Activated CD8-positive, alpha-beta memory T cell treated with anti-CD3 and anti-CD28 coated beads, Interleukin-2, amount 50 U/mL, for 48 hours (primary cell): ENCODE measurements at places on chromosomes 4 and X.

DNA sequence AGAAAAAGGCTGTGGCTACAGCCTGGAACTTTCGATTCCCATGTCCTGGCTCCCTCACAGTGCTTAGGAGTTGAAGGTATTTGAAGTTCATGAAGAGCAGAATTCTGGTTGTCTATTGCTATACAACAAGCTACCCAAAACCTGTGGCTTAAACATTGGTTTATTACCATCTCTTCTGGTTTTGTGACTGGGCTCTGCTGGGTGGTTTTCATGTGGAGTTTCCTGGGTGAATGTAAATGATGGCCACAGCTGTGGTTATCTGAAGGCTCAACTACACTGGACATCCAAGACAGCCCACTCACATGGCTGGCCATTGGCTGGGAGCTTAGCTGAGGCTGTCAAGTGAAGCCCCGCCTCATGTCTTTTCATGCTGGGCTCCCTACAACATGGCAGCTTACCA, 7.2 kb upstream of the CCDC149 start:
- DNase-seq: no peak

DNA sequence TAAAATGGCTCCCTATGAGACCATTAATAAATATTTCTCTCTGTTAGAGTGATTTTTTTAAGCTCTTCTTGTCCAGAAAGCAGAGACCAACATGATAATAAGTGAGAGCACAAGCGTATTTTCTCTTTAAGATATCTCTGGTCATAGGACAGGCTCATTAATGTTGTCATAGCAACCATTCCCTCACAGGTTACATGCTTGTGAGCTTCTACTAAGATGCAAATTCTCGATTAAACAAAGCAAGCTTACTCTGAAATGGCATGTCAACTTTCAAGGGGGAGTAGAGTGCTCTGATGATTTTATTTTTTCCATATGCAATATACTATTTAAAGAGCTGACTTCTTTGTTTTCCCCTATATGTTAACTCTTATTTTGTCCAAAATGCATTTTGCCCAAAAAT, 487.2 kb upstream of the LCORL start:
- DNase-seq: no peak

DNA sequence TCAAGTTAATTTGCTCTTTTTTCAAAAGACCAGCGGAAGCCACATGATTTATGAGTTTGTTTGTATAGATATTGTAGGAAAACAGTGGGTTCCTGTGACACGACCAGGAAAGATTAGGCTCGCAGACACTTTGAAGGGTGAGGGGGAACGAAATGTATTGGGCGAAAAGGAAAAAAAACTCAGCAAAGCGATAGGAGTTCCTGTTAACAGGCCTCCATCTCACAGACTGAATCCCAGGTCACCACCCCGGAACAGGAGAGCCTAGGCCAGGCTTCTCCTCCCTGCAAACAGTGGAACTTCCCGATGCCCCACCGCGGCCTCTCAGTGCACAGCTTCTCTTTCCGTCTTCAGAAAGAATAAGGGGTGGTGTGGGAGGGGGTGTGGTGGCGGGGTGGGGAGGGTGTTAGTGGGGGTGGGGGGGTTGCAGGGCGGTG, 181.8 kb upstream of the GPRIN3 start:
- no peak for DNase-seq

GRCh38 chr4:182555997-182556418, 312.8 kb downstream of the TENM3 start:
- DNase-seq: no peak

DNA sequence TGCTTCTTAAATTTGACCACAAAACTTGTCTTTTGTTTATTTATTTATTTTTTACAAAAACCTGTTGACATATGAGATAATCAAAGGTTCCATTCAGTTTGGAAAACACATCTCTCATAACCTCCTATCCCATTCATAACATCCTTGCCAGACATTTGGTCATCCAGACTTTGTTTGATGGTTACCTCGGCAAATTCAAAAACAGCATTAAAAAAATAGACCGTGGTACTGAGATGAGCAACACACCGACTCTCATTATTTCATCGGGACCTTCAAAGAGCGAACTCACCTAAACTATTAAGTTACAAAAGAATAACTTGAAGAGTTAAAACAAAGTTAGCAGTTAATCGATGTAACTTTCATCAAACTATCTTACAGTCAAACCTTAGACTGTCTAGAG, 85.8 kb upstream of the RPS6KA3 start:
- no peak for DNase-seq

- DNase-seq: no peak
Measured at GRCh38 chr4:158858410-158859199, 89.8 kb downstream of the FNIP2 start.

GRCh38 chr4:8228319-8229250, 29.5 kb downstream of the SH3TC1 start:
- peak; percentile 86 for DNase-seq

DNA sequence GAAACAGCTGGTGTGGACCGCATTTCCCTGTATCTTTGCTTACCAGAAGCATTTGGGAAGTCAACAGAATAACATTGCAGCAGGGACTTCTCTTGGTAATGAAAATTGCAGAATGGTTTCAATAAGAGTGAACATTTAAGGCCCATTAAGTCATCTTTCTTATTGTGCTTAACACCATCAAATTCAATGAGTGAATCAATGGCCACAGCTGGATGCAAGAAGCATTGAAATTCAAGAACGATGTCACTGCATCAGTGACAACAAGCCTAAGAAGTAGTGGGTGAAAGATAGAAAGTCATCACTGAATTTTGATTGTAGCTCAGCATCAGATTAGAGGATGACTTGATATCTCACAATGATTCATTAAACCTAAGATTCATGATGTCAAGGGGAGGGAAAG, 93.9 kb upstream of the GPM6A start:
- DNase-seq: no peak

DNA sequence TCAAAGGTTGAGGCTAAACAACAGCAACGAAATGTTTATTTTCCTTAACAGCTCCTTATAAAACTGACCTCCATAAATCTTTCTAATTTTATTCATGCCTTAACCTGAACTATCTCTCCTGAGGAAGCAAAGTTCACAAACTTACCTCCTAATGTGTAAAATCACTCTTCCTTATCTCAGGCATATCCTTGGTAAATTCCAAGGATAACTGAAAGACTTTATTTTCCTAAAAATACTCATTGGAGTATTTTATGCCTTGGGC, 197.4 kb downstream of the NWD2 start:
- no peak for DNase-seq

DNA sequence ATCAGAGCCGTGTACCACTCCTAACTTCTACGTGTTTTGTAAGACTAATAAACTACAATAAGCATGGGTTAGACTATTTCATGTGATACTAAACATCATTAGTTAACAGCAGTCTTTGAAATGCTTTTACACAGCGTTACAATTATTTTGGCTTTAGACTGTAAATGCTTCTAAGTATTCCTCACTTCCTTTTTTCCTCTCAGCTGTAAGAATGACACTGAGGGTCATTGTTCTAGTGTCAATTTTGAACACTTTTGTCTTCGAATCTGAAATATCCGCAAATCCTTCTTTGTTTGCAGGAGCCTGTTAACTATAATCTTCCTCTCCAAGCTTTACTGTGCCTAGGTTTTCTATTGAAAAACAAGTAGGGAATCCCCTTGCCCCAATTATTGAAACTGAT, 1.5 kb downstream of the ABCE1 start:
- DNase-seq: no peak

GRCh38 chr4:84862064-84862463, 104.4 kb downstream of the WDFY3 start:
- DNase-seq: no peak

- DNase-seq: no peak
Measured at GRCh38 chr4:16187455-16187854, 38.8 kb downstream of the TAPT1 start.

DNA sequence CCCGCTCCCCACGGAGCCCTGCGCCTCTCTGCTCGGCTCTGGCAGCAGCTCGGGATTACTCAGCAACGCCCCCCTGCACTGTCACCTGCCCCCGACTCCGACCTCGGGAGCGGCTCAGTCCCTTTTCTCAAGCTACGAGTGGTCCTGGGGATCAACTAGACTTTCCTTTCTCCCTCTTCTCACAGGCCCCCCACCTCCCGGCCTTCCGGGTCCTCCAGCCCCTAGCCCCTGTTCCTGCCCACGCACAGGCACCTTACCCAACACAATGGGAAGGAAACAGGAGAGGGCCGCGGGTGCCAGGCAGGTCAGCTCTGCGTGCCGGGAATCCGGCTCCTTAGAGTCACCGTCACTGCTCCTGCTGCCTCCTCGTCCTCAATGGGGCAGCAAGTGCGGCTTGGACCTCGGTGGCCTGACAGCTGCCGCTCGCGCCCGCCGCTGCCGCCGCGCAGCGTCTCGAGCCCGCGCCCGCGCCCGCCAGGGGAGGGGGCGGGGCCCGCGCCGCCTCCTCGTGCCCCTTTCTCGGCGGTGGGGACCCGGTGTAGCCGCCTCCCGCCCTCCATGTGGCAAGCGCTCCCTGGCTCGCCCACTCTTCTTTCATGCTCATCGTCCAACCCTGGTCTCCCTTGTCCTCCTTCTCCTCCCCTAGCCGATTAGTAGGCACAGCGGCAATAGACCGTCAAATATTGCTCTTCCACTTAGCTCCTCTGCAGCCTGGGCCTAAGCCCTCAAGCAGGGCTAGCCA, at the start of gene RAB9B:
RAB9B (minus strand) TSS at position 455 of the 742 bp plus-strand sequence. CDS start 6,473 bp downstream, outside the sequence.
- DNase-seq: peak; percentile 77

GRCh38 chr4:87353592-87353991, 30.9 kb upstream of the HSD17B13 start:
- no peak for DNase-seq

GRCh38 chr4:41844327-41844726, 90.9 kb upstream of the TMEM33 start:
- no peak for DNase-seq

DNA sequence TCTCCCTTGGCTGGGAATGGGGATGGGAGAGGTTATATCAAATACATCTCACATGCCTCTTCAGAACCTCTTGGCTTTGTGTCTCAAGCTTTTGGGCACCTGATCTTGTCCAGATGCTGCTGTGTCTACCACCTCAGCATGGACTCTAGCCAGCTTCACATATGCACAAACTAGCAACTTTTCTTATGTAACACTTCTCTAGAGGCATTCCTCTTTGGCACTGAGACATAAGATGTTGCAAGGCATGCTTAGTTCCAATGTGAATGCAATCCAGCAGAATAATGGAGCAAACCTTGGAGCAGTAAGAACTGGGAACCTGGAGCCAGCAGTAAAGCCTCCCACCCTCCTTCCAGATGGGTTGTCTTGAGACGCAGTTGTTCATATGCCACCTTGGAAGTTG, 113.4 kb upstream of the TMEM47 start:
- DNase-seq: no peak

DNA sequence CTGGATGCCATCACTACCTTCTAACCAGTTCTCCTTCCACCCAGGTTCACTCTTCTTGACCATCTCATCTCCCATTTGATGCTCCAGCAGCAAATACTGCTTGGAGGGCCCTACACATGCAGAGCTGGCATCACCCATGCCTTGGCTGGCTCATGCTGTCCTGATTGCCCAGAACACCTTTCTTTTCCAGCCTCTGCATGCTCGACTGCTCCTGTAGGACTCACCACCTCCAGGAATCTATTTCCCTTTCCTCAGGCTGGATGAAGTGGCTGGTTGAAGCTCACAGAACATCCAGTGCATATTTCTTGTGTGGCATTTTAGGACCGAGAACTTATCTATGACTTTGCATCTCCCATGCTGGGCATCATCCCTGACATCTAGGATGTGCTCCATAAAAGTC, 148.3 kb downstream of the CPEB2 start:
- DNase-seq: no peak

DNA sequence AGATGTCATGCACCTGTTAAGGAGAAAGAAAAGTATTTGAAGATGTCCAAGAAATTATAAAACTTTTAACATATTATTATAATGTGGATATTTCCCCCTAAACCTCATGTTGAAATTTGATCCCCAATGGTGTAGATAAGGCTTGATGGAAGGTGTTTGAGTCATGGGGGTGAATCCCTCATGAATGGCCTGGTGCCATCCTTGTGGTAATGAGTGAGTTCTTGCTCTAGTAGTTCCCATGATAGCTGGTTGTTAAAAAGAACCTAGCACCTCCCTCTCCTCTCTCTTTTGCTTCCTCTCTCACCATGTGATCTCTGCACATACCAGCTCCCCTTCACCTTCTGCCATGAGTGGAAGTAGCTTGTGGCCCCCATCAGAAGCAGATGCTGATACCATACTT, 176.6 kb upstream of the NR3C2 start:
- DNase-seq: no peak

DNA sequence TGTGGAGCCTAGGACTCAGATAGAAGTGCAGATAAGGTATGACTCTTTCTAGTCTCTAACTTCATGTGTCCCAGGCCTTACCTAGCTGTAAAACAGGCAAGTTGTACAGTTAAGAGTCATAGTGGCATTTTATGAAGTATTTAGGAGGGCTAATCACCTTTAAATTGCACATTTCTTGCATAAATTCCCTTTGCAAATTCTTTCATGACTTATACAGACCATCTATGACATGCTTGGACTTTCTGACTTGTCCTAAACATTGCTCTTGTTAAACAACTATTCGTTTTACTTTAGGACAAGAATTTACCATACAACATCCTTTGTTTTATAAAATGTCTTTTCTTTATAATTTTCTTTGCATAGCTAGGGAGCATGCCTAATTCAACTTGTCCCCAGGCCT, 7.8 kb upstream of the RRAGB start:
- no peak for DNase-seq

DNA sequence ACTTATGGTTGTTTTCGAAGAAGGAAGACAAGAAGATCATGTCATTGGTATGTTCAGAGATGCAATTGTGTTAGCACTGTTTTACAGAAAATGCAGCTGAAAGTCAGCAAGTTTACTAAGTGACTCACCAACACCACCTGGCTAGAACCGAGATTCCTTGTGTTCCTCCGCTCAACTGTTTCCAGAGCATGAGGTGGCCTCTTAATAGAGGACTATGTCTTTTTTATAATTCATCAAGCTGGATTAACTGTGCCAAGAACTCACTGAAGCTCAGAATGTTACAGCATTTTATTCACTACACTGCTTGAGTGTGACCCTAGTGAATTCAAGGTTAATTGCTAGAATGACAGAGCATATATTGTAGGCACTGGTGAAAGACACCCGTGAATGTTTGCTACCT, 1573.5 kb upstream of the TENM3 start:
- no peak for DNase-seq

- DNase-seq: no peak
Measured at GRCh38 chr4:57504797-57505530, 394.8 kb upstream of the IGFBP7 start.

- no peak for DNase-seq
Measured at GRCh38 chrX:19560611-19561010, 45.3 kb upstream of the MAP3K15 start.

DNA sequence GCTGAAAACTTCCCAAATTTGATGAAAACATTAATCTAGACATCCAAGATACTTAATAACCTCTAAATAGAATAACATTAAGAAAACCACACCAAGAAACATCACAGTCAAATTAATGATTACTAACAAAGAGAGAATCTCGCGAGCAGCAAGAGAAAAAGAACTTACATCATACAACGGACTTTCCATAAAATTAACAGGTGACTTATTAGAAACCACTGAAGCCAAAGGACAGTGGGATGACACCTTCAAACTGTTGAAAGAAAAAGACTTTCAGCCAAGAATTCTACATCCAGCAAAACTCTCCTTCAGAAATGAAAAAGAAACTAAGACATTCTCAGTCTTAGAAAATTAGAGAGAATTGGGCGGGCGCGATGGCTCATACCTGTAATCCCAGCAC, 232.0 kb downstream of the SNCA start:
- DNase-seq: no peak
